ENCODE measurements at places on chromosomes 13 and 19.

- no peak for DNase-seq
Measured at GRCh38 chr13:98549006-98549727, 27.7 kb downstream of the STK24 start.

DNA sequence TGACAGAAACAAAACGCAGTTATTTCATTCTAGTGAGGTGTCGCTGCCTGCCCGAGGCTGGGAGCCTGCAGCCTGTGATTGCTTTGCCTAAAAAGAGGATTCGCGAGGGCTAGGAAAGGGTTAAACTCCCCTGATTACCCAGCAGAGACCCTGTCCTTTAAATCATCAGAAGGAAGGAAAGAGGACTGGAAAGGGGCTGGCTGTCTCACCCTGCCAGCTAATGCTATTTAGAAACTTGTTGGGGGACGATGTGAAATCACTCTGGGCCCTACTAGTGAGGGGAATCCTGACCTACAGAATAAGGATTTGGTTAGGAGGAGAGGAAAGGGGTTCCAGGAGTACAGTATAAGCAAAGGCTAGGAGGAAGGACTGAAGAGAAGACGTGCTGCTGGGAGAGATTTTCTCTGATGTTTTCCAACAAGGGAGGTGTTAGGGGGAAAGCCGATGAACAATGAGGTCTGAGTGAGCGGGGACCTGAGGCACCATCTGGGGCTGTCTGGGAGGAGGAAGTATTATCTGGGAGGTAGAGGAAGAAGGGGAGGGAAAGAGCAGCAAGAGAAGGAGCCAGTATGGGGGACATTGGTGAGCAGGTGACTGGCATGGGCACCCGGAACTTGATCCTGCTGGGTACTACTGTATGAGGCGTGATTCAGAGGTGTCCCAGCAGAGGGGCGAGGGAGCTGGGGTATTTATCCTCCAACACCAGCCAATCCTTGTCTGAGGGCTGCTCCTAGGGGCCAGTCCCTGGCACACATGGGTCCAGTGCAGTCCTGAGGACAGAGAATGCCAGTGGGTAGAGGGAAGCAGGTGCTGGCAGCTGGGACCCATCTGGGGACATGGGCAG lies 55.7 kb upstream of the PTPRS start:
- DNase-seq: no peak

DNA sequence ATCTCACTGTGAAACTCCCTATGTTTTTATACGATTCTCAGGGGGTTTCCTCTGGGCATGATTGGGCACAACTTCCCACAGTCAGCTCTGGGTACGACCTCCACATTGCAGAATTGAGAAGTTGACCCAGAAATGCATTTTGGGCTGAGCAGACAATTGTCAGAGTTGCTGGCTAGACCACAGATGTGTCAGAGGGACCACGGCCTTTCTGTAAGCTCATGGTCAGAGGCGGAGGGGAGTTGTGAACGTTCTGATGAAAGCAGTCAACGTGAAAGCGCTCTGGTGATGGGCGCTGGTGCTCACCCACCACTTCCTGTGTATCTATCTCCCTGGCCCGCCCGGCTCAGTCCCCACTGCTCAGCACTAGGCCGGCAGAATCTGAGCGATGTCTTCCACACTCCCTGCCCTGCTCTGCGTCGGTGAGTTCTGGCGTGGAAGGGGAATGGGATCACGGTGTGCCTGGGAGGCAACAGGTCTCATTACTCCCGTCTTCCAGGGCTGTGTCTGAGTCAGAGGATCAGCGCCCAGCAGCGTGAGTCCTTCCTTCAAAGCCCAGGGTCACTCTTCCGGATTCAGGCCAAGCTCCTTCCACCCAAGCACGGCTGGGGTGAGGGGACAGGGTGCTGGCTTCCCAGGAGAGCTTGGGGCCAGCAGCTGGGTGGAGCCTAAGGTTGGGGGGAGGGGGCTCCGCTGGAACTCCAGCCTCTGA lies at the start of gene NCR1:
TSS of gene NCR1 (plus strand) at position 346 of the 709 bp plus-strand sequence. CDS start at position 386, 40 bp downstream.
- no peak for DNase-seq

GRCh38 chr13:51048616-51049015 lies 62.5 kb downstream of the C13orf42 start:
- DNase-seq: no peak

- DNase-seq: no peak
Measured at GRCh38 chr13:48233046-48233888, at the start of gene ITM2B. Gene ITM2B, plus strand, starts transcription at chr13:48233206. Its CDS starts 155 bp downstream, at chr13:48233361.

All from smooth muscle cell of the brain vasculature (primary cell).